ENCODE measurements at places on chromosomes 12 and 14. TPM values are rescaled to one million over a fixed set of nuclear protein-coding genes. Genes with fewer than 3 reads are reported as not detected.
A peak's percentile ranks its signal among the peaks of the same experiment; 100 is the strongest.

The HOXC10 gene
- not detected for total RNA-seq

The THTPA gene
- 28.5 TPM for total RNA-seq

The CIDEB gene
- total RNA-seq: 12.2 TPM

The AQP5 gene
- not detected for total RNA-seq

The HAL gene
- total RNA-seq: 3.0 TPM

The IFNG-AS1 gene
- total RNA-seq: 1.9 TPM

The CLEC9A gene
- not detected for total RNA-seq

- H3K27ac ChIP-seq: no peak overlapping the region
- DNase-seq: no peak
- H3K4me3 ChIP-seq: no peak overlapping the region
- H3K4me1 ChIP-seq: no peaks in the 10 kb centered on the region
- H3K27me3 ChIP-seq: peaks cover 49% of the 10 kb centered on the region
Observed at GRCh38 chr14:103209054-103209453, 85.8 kb downstream of the TNFAIP2 start.

- no peak for DNase-seq
- H3K27me3 ChIP-seq: no peaks in the 10 kb centered on the region
- H3K4me1 ChIP-seq: peaks cover 92% of the 10 kb centered on the region
- peaks cover 99% of the 10 kb centered on the region for H3K36me3 ChIP-seq
- peak overlapping the region; percentile 62 for H3K27ac ChIP-seq
- H3K4me3 ChIP-seq: no peak overlapping the region
Observed at GRCh38 chr12:4282892-4283511, 9.4 kb downstream of the CCND2 start.

- H3K36me3 ChIP-seq: no peaks in the 10 kb centered on the region
- no peak overlapping the region for H3K27ac ChIP-seq
- no peak overlapping the region for H3K4me3 ChIP-seq
- no peak for DNase-seq
- no peaks in the 10 kb centered on the region for H3K27me3 ChIP-seq
Observed at GRCh38 chr12:87280356-87280755, 748.8 kb downstream of the C12orf50 start.

DNA sequence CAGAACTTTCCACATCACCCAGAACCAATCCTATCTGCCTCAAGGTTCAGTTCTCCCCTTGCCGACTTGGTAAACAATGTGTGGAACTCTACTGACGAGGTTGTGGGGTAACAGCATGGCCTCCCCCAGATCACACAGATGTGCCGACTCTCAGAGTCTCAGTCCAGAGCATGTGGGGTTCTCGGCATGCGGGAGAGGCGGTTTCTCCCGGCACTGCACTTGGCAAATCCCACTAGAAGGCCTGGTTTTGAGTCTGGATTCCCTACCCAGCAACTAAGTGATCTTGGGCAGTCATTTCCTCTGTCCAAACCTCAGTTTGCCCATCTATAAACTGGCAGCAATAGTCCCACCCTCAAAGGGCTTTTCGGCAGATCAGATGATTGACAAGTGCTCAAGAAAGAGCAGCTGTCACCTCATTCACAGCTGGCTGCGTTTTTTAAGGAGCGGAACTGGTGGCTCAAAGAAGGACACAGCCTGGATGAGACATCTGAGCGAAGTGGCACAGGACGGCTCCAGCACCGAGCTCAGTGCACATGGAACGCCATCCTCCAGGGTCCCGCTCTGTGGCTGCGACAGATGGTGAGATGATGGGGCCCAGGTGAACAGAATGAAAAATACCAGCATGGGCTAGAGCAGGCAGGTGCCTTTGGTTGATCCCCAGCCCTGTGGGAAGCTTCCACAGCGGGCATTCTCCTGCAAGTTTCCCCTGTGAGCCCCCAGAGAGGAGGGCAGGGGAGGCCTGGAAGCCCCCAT lies 7.3 kb downstream of the TESC start:
- peaks cover 10% of the 10 kb centered on the region for H3K27me3 ChIP-seq
- no peak overlapping the region for H3K4me3 ChIP-seq
- peaks cover 10% of the 10 kb centered on the region for H3K36me3 ChIP-seq
- no peak for DNase-seq
- no peak overlapping the region for H3K27ac ChIP-seq

GRCh38 chr14:99318959-99319295 lies 46.9 kb upstream of the BCL11B start:
- no peak overlapping the region for H3K4me3 ChIP-seq
- no peak overlapping the region for H3K27ac ChIP-seq
- no peak for DNase-seq

GRCh38 chr14:103360548-103360947 lies 24.7 kb upstream of the MARK3 start:
- H3K27me3 ChIP-seq: peaks cover 17% of the 10 kb centered on the region
- no peak for DNase-seq
- peak overlapping the region; percentile 29 for H3K27ac ChIP-seq

GRCh38 chr12:43289426-43289801 lies 262.6 kb downstream of the ADAMTS20 start:
- H3K4me1 ChIP-seq: no peaks in the 10 kb centered on the region
- H3K36me3 ChIP-seq: no peaks in the 10 kb centered on the region
- H3K4me3 ChIP-seq: no peak overlapping the region
- H3K27ac ChIP-seq: no peak overlapping the region
- no peaks in the 10 kb centered on the region for H3K27me3 ChIP-seq
- DNase-seq: no peak

GRCh38 chr14:83300476-83301064 lies 1766.9 kb upstream of the SEL1L start:
- H3K4me3 ChIP-seq: no peak overlapping the region
- H3K27me3 ChIP-seq: no peaks in the 10 kb centered on the region
- no peak for DNase-seq
- no peaks in the 10 kb centered on the region for H3K4me1 ChIP-seq

DNA sequence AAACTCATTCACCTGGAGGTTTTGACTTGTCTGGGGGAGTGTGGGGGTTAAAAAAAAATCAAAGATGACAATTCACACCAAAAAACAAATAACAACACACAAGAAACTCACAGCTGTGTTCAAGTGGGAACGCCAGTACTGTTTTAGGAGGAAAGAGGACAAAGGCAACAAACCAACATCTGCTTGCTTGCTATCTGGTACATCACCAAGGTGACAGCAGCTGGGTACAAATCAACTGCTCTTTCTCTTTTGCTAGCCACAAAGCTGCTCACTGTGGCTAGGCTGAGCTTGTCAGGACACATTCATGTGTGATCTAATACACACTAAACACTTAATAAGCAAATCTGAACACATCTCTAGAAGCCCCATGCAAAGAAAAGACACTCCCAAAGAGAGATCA lies 128.0 kb upstream of the RAP1B start:
- peak overlapping the region; percentile 37 for H3K27ac ChIP-seq
- no peak overlapping the region for H3K4me3 ChIP-seq
- peaks cover 4% of the 10 kb centered on the region for H3K36me3 ChIP-seq
- peaks cover 36% of the 10 kb centered on the region for H3K4me1 ChIP-seq
- H3K27me3 ChIP-seq: no peaks in the 10 kb centered on the region
- no peak for DNase-seq

DNA sequence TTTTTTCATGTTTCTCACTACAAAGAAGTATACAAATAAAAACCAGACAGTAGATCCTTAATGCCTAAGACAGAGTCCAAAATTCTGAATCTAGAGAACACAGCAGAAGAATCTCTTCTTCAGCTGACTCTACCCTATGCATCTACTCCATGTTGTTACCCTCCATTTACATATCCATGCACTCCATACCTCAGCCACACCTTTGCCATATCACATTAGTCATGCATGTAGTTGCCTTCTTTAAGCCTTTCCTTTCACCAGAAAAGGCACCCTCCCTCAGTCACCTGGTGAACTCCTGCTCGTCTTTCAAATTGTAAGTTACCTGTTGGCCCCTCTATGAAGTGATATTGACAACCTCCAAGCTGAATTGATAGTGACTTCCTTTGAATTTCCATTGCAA lies 271.2 kb upstream of the FAR2 start:
- peaks cover 2% of the 10 kb centered on the region for H3K27me3 ChIP-seq
- no peaks in the 10 kb centered on the region for H3K36me3 ChIP-seq
- H3K27ac ChIP-seq: no peak overlapping the region

DNA sequence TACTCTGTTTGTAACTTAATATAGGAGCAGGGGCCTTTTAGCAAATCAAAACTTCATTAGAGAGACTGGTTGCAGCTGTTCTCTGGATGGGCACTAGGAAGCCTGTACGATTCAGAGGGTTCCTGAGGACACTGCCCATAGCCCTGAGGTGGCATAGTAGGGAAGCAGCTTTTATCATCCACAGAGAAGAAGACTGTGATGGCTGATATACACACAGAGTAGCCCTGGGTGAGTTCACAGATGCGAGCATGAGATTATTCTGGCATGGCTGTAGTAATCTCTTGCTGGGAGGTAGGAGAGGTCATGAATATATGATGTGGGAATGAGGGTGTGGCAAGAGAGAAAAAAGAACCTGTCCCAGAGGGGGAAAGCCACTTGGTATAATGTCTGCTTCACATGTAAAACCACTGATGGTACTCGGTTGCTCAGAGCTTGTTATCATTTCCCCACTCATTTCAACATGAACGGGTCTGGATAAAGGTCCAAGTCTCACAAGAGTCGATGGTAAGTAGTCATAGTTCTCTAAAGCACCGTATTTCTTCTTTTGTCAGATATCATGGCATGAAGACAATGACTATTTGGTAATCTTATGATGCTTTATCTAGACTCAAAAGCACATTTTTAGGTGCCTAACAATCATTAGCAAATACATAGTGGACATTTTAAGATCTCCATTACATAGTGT lies 52.0 kb downstream of the PEBP1 start:
- H3K27me3 ChIP-seq: no peaks in the 10 kb centered on the region
- H3K36me3 ChIP-seq: no peaks in the 10 kb centered on the region
- DNase-seq: no peak
- no peak overlapping the region for H3K27ac ChIP-seq
- no peak overlapping the region for H3K4me3 ChIP-seq

- no peak overlapping the region for H3K4me3 ChIP-seq
- H3K36me3 ChIP-seq: no peaks in the 10 kb centered on the region
- H3K4me1 ChIP-seq: no peaks in the 10 kb centered on the region
- H3K27ac ChIP-seq: no peak overlapping the region
Observed at GRCh38 chr14:43411841-43412240, 1095.2 kb downstream of the FSCB start.

- DNase-seq: no peak
- H3K27me3 ChIP-seq: peaks cover 4% of the 10 kb centered on the region
- H3K36me3 ChIP-seq: no peaks in the 10 kb centered on the region
- H3K4me1 ChIP-seq: no peaks in the 10 kb centered on the region
- H3K27ac ChIP-seq: no peak overlapping the region
- no peak overlapping the region for H3K4me3 ChIP-seq
Observed at GRCh38 chr14:33254342-33254741, 315.7 kb downstream of the NPAS3 start.

DNA sequence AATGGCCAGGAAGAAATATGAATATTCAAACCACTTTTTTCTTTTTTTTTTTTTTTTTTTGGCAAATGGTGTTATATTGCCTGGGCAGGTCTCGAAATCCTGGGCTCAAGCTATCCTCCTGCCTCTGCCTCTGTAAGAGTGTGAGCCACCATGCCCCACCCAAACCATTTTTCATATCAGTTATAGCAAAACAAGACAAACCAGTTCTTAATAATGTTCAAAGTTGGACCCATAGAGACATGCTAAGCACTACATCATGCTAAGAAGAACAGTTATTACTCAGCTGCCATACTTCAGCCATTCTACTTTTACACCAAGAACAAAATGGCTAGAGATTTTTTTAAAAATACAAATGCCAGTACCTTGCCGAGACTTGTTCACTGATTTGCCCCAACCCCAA lies 25.5 kb downstream of the EIF2S1 start:
- H3K27me3 ChIP-seq: no peaks in the 10 kb centered on the region
- H3K27ac ChIP-seq: no peak overlapping the region
- H3K4me3 ChIP-seq: no peak overlapping the region
- H3K36me3 ChIP-seq: peaks cover 62% of the 10 kb centered on the region
- no peaks in the 10 kb centered on the region for H3K4me1 ChIP-seq
- no peak for DNase-seq

DNA sequence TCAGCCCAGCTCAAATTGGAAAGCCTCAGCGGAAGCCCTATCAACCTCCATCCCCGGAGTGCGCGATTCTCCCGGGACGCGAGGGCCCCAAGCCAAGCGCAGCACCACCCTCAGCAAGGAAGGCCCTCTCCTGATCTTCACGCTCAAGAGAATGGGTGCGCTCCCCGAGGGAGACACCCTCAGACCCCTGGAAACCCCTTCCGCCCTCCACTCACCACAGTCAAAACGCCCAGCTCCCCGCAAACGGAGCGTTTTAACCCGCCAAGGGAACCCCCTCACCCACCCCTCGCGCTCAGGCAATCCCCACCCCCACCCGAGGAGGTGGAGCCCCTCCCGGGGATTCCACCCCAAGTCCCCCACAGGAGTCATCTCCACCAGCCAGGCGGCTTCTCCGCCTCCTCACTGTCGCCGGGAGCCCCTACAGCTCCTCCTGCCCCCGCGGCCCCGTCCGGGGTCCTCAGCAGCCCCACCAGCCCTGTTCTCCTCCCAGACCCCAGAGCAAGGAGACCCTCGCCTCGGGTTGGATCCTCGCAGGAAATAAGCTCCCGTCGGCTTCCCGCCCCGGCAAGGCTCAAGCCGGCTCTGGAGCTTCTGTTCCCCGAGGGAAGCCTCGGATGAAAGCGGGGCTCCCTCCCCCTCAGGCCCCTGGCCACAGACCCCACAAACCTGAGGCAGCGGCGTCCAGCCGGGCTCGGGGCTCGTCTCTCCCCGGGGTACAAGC lies 507 bp downstream of the BAZ2A start:
- peak; percentile 38 for DNase-seq
- H3K4me3 ChIP-seq: peak overlapping the region; percentile 83
- peaks cover 33% of the 10 kb centered on the region for H3K4me1 ChIP-seq
- H3K36me3 ChIP-seq: peaks cover 9% of the 10 kb centered on the region

GRCh38 chr14:68995731-68996130 lies 16.6 kb upstream of the ACTN1 start:
- peaks cover 13% of the 10 kb centered on the region for H3K4me1 ChIP-seq
- no peaks in the 10 kb centered on the region for H3K27me3 ChIP-seq
- no peaks in the 10 kb centered on the region for H3K36me3 ChIP-seq

DNA sequence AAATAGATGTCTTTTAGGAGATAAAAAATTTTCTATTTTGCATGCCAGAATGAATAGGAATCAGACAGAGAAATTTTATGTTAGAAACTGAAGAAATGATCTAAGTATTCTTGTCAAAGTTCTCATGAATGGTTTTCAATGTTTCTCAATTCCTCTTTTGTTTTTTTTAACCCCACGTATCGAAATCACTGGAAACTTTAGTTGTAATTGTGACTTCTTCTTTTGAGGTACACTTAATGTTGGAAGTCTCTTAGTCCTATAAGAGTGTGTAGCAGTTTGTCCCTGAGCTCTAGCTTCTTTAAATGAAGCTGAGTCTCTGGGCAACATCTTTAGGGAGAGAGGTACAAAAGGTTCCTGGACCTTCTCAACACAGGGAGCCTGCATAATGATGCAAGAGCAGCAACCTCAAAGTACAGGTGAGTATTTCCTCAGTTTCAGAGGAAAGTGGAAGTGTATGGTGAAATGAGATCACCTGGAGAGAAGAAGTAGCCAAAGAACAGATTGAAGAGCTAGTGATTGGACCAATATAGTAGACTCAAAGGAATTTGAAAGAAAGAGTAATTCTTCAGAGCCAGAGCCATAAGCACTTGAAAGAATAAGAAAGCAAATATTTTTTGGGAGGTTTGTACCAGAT lies at the start of gene CLEC6A:
TSS of gene CLEC6A (plus strand) at position 236 of the 634 bp plus-strand sequence. CDS start at position 386, 150 bp downstream.
- no peak for DNase-seq
- no peaks in the 10 kb centered on the region for H3K36me3 ChIP-seq
- no peaks in the 10 kb centered on the region for H3K4me1 ChIP-seq
- no peak within 1 kb of the TSS for H3K4me3 ChIP-seq
- H3K27me3 ChIP-seq: peaks cover 29% of the 10 kb centered on the region
- no peak within 1 kb of the TSS for H3K27ac ChIP-seq

GRCh38 chr14:31880935-31881334 lies 196.2 kb upstream of the ARHGAP5 start:
- DNase-seq: no peak
- H3K36me3 ChIP-seq: peaks cover under 1% of the 10 kb centered on the region
- H3K27ac ChIP-seq: no peak overlapping the region
- H3K4me1 ChIP-seq: no peaks in the 10 kb centered on the region

All from naive thymus-derived CD8-positive, alpha-beta T cell (primary cell).